Coronary artery (tissue), 2 donors: ENCODE measurements at places on chromosomes 6 and 20.

DNA sequence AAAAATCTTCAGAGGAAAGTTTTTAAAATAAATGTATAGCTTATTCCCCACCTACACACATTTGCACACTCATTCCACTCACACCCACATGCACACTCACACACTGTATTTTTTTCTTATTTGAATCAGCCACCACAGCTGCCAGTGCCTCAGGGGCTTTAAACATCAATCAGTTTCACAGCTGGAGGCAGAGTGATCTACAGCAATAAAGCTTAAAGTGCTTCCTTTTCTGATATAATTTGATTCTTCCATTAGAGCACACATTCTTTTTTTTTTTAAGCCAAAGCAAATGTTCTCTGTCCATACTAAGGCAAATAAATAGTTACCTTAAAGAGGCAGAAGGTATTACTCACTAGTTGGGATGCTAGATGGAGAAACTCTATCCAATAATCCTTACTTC is 498.8 kb upstream of the POU3F2 start:
- DNase-seq, result no peak

GRCh38 chr6:140062043-140063020 is 687.9 kb upstream of the CITED2 start:
- no peak for DNase-seq

DNA sequence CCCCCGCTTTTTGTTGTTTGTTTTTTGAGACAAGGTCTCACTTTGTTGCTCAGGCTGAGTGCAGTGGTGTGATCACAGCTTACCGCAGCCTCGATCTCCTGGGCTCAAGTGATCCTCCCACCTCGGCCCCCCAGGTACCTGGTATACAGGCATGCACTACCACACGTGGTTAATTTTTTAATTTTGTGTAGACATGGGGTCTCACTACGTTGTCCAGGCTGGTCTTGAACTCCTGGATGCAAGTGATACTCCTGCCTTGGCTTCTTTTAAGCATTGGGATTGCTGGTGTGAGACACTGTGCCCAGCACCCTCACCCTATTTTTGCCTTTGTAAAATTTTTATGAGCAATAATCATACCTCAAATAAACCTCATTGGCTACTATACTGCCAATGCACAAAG is 5.5 kb downstream of the ENPP3 start:
- DNase-seq, result no peak

- DNase-seq, result no peak
These were observed 8.2 kb downstream of the ASXL1 start for GRCh38 chr20:32366380-32366779.

DNA sequence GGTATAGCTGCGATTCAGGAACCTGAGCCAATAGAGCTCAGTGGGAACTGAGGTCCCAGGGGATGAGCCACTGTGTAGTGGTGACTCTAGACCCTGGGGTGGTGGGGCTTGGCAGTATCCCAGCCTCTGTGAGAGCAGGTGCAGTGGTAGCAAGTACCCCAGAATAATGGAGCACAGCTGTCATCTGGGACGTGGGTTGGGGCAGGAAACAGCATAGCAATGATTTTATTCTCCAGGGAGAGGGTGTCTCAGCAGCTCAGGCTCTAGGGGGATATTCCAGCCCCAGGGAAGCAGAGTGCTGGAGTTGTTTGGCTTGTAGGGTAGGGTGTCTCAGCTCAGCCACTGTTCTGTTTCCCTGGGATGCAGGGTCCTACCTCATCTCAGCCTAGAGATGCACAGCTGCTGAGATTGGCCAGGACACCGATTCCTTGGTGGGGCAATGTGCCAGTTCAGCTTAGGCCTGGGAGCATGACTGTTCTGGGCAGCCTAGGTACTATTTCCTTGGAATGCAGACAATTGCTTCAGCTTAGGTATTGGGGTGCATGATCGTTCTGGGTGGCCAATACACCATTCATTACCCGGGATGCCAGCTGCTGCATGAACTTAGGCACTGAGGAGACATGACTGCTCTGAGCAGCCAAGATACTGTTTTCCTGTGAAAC is 34.0 kb upstream of the NUP153 start:
- no peak for DNase-seq

DNA sequence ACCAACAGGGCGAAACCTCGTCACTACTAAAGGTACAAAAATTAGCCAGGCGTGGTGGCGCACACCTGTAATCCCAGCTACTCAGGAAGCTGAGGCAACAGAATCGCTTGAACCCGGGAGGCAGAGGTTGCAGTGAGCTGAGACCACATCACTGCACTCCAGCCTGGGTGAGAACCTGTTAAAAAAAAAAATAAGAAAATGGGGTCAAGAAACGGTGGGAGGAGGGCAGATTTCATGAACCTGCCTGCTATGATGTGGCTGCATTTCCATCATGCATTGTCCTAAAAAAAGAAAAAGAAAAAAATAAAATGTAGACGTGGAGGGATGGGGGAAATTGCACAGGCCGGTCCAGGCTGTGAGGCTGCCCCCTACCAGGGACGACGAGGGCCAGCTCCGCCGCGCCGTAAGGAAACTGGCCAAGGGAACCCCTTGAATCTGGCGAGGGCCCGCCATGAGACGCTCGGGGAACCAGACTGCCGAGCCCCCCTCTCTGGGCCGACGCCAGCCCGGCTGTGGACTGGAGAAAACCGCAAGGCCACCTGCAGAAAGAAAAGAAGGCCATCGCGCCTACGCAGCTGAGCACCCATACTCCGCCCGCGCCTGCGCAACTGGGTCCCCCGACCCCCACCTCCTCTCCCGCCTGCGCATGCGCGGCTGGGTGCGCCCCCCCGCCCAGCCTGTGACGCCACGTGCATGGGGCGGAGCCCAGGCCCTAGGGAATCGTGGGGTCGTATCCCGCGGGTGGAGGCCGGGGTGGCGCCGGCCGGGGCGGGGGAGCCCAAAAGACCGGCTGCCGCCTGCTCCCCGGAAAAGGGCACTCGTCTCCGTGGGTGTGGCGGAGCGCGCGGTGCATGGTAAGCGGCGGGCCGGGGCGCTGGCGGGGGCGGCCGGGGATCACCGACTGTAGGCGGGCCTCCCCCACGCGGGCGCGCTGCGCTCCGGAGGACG is at the start of gene ENTPD6:
TSS of gene ENTPD6 (plus strand) at position 699 of the 948 bp plus-strand sequence. CDS start 10,825 bp downstream, outside the sequence.
- DNase-seq, result peak; percentile 94

DNA sequence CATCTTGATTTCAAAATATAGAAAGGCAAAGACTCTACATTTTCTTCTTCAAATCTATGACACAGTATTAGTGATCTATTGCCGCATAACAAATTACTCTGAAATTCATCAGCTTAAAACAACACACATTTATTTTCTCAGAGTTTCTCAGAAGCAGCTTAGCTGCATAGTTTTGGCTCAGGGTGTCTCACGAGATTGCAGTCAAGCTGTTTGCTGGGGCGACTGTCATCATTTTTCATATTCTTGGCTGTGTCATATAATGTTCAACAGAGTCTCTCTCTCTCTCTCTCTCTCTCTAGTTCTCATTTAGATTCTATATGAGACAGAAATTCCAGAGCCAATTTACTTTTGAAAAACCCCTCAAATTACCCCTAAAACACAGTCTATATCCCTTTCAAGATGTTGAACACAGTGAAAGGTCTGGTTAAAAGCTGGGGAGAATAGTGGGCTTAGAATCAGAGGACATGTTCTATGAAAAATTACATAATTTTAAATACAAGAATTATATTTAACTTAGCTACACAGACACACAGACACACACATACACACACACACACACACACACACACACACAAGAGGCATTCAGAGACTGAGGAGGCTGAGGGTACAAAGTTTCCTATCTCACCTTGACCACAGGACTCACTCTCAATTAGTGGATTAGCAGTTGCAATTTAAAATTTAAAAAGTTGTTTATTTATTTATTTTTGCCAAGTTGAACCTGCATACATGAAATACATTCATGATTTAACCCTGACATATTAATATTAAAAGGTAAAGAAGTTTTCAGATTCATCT is 86.7 kb downstream of the MKKS start:
- no peak for DNase-seq
